Lower lobe of right lung (tissue), 2 donors: ENCODE measurements at places on chromosomes 4 and X. TPM values are rescaled to one million over a fixed set of nuclear protein-coding genes. Genes with fewer than 3 reads are reported as not detected.
A peak's percentile ranks its signal among the peaks of the same experiment; 100 is the strongest.

BMX gene
- total RNA-seq, result 3.0 TPM

NALF2 gene
- total RNA-seq, result 0.12 TPM

- no peak overlapping the region for H3K27ac ChIP-seq
- H3K27me3 ChIP-seq, result no peaks in the 10 kb centered on the region
- peaks cover 67% of the 10 kb centered on the region for H3K36me3 ChIP-seq
- no peak for DNase-seq
- H3K4me1 ChIP-seq, result no peaks in the 10 kb centered on the region
These were observed 7.9 kb downstream of the BDH2 start for GRCh38 chr4:103091601-103092223.

GRCh38 chr4:15488136-15488535, 18.5 kb downstream of the CC2D2A start:
- H3K27ac ChIP-seq, result no peak overlapping the region
- H3K36me3 ChIP-seq, result no peaks in the 10 kb centered on the region

DNA sequence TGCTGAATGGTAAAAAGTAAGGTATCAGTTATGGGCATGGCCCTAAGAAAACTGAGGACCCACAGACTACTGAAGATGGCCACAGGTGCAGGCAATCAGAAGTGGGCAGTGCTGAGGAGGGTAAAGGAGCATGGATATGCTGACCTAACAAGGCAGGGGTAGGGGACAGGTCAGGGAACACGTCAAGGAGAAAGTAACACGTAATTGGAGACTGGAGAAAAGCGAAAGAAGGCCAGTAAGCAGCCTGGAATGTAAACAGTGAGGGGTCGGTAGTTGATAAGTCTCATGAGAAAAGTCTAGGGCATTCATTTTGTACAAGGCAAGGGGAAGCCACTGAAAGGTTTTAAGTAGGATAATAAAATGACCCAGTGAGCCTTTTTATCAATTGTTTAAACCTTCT, 153.3 kb downstream of the PRDM5 start:
- DNase-seq, result no peak
- H3K4me3 ChIP-seq, result no peak overlapping the region
- H3K27ac ChIP-seq, result no peak overlapping the region
- no peaks in the 10 kb centered on the region for H3K27me3 ChIP-seq

DNA sequence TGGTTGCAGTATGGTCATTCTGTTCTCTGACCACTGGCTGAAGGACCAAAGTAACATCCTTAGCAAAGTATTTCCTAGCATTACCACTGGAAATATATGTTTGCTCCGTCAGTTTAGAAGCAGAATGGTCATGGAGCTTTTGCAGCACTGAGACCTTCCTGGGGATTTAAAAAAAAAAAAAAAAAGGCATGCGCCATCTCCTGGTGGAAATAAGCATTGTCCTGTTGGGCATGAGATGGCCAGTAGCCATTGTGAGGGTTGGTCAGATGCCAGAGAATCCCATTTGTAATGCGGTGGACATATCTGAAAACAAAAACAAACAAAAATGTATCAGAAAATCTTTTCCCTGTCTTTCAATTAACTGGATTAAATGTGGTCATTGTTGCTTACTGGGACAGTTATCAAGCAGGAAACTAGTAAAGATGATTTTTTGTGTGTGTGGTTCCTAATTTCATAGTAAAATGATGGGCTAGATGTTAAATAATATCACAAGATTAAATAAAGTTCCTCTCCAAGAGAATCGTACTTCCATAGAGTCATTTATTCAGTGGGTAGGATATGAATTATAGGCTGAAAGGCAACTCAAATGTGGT, 139.6 kb downstream of the SOWAHB start:
- no peak overlapping the region for H3K4me3 ChIP-seq
- no peak overlapping the region for H3K27ac ChIP-seq
- H3K4me1 ChIP-seq, result peaks cover 9% of the 10 kb centered on the region
- no peak for DNase-seq
- H3K36me3 ChIP-seq, result peaks cover 26% of the 10 kb centered on the region

DNA sequence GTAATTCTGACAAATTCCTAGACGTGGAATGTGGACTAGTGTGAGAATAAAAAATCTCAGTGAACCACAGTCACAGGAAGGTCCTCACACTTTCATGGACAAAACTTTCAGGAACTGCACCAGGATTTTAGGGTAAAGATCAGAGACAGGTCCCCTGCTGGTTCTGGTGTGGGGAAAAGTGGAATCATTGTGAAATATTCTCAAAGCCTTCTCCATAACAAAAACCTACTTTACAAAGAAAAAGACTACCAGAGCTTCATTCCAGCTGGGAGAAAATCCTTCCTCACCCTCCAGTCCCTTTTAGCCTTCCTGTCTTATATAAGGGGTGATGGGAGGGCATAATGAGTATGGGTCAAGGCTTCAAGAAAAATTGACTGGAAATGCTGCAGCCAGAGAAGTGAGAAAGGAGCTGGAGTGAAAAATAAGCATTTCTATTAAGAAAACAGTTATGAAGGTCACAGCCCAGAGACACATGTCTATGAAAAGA, 325.8 kb downstream of the ARAP2 start:
- no peak for DNase-seq
- H3K27me3 ChIP-seq, result no peaks in the 10 kb centered on the region
- H3K27ac ChIP-seq, result no peak overlapping the region
- H3K36me3 ChIP-seq, result no peaks in the 10 kb centered on the region
- H3K4me3 ChIP-seq, result no peak overlapping the region
- H3K4me1 ChIP-seq, result no peaks in the 10 kb centered on the region

- no peaks in the 10 kb centered on the region for H3K4me1 ChIP-seq
- H3K4me3 ChIP-seq, result no peak overlapping the region
- no peak overlapping the region for H3K27ac ChIP-seq
- H3K27me3 ChIP-seq, result no peaks in the 10 kb centered on the region
These were observed 48.4 kb downstream of the BCORL1 start for GRCh38 chrX:130030826-130031225.

ZNF275 gene
- total RNA-seq, result 7.6 TPM

- no peaks in the 10 kb centered on the region for H3K36me3 ChIP-seq
- H3K4me3 ChIP-seq, result peak overlapping the region; percentile 87
- DNase-seq, result peak; percentile 92
- peak overlapping the region; percentile 96 for H3K27ac ChIP-seq
These were observed 2.3 kb downstream of the JADE1 start for GRCh38 chr4:128811571-128812441.

DNA sequence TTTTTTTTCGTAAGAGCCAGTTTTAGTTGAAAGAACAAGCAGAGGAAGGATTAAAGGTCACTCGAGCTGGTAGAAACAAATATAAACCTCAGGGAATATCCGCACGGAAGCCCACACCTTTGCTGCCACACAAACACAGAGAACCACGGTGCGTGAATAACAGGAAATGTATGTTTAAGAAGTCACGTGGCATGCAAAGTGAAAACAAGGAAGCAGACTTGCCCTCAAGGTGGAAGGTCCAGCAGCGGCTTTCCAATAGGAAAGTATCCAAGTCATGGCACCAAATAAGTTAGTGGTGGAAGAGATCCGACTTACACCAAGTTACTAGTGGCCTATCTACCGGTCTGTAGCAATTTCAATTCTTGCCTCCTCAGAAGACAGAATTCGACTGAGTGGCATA, 215.5 kb downstream of the HHIP start:
- no peaks in the 10 kb centered on the region for H3K4me1 ChIP-seq
- H3K27me3 ChIP-seq, result no peaks in the 10 kb centered on the region
- H3K36me3 ChIP-seq, result no peaks in the 10 kb centered on the region
- no peak for DNase-seq
- no peak overlapping the region for H3K4me3 ChIP-seq
- H3K27ac ChIP-seq, result no peak overlapping the region

DNA sequence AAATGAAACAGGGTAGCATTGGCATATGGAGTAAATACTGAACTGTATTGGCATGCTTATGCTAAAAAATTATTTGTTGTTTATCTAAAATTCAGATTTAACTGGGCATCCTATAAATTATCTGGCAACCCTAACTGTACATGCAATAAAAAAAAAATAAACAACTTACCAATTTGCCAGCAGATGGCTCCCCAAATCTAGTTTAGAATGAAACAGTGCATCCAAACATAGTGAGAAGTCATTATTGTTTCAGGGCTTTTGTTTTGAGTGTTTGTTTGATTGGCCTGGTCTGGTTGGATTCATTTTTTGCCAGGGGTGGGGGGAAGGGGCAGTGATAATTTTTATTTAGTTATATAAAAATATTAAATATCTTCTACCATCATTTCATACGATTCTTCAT, 12.8 kb upstream of the NSUN7 start:
- peaks cover 7% of the 10 kb centered on the region for H3K4me1 ChIP-seq
- no peak overlapping the region for H3K4me3 ChIP-seq
- no peaks in the 10 kb centered on the region for H3K36me3 ChIP-seq
- no peaks in the 10 kb centered on the region for H3K27me3 ChIP-seq

DNA sequence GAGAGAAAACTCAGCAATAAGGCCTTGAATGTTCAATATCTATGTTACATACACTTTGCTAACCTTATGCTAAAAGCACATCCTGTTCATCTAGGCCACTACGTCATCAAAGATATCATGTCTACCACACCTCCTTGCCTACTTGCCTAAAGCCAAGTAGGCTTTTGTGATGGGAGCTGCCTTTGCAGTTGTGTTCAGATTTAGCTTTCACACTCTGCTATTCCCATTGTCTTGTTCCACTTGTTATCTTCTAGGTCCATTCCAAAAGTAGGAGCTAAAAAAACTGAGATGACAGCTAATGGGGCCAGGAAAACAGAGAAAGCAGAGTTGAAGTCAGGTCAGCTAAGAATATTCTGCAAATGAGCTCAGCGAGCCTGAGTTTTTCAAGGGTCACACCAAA, 153.6 kb upstream of the EDNRA start:
- no peaks in the 10 kb centered on the region for H3K27me3 ChIP-seq
- H3K4me3 ChIP-seq, result no peak overlapping the region
- no peaks in the 10 kb centered on the region for H3K36me3 ChIP-seq
- H3K27ac ChIP-seq, result no peak overlapping the region
